Activated naive CD4-positive, alpha-beta T cell treated with anti-CD3 and anti-CD28 coated beads for 36 hours (primary cell): ENCODE measurements at places on chromosomes 5 and 9. TPM values are rescaled to one million over a fixed set of nuclear protein-coding genes. Genes with fewer than 3 reads are reported as not detected.

PDE8B gene
- total RNA-seq, result not detected

DNA sequence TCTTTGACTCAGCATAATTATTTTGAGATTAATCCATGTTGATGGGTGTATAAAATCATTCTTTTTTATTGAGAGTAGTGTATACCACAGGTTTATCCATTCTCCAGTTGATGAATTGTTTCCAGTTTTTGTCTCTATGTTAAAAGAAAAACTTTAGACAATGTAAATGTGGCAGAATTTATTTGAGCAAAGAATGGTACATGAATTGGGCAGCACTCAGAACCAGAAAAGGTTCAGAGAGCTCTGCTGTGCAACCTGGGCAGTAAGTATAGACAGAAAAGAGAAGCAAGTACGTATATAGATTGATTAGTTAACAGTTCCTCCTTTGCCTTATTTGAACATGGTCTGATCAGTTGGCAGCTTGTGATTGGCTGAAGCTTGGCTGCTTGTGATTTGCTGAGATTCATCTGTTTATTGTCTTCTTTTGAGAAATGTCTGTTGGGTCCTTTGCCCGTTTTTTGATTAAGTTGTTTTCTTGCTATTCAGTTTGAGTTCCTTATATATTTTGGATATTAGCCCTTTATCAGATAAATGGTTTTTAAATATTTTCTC lies 41.4 kb downstream of the CDC42SE2 start:
- DNase-seq, result no peak

GRCh38 chr9:120693700-120694008 lies 20.6 kb downstream of the MEGF9 start:
- no peak for DNase-seq

PRELID2 gene
- 0.12 TPM for total RNA-seq

NUTM2G gene
- not detected for total RNA-seq

PTPRD gene
- total RNA-seq, result not detected

DNA sequence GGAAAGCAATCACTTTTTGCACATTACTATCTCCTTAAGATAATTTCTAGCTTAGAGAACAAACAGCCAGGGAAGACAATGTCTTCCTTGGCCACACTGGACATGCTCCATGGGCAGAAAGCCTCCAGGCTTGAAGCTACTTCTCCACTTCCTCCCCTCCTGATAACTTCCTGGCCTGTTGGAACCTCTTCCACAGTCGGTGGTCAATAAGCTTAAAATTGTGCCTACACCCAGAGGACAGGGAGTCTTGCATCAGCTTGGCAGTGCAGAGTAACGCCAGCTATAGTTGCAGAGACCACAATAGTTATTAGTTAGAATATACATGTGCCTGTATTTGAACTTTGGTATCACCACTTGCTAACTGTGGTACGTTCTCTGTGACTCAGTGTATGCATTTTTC lies 58.1 kb upstream of the ABCA1 start:
- no peak for DNase-seq

KIAA0825 gene
- 0.07 TPM for total RNA-seq

GRCh38 chr5:103546858-103547257 lies 15.7 kb downstream of the NUDT12 start:
- no peak for DNase-seq

TLR4 gene
- not detected for total RNA-seq

- no peak for DNase-seq
These were observed 274.4 kb downstream of the MARCHF11 start for GRCh38 chr5:15904899-15905830.

SGCD gene
- not detected for total RNA-seq

MCTP1 gene
- total RNA-seq, result not detected

GRCh38 chr9:115845648-115846312 lies 307.8 kb upstream of the PAPPA start:
- DNase-seq, result no peak

GRCh38 chr5:157965040-157965678 lies 106.2 kb upstream of the CLINT1 start:
- no peak for DNase-seq

SCGB3A2 gene
- total RNA-seq, result not detected

DNA sequence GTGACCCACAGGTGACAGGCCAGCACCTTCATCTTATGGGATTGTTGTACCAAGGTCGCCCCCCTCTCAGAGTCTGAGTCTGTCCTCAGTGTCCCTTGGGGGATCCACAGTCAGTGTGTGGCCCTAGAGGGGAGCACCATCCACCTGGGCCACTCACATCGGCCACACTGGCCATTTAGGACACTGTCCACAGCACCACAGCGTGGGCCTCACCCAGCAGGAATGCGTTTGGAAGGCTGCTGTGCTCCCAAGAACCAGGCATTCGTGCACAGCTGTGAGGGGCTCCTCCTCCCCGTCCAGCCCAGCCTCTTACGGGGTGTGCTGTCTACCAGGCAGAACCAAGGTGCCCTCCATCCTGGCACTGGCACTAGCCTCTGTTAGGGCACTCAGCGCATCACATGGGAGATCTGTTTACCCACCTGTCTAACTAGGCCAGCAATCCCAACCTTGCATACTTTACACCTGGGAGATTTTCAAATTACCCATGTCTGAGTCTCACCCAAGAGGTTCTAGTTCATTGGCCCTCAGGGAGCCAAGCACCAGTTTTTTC lies 24.5 kb upstream of the UBE2QL1 start:
- DNase-seq, result no peak

DNA sequence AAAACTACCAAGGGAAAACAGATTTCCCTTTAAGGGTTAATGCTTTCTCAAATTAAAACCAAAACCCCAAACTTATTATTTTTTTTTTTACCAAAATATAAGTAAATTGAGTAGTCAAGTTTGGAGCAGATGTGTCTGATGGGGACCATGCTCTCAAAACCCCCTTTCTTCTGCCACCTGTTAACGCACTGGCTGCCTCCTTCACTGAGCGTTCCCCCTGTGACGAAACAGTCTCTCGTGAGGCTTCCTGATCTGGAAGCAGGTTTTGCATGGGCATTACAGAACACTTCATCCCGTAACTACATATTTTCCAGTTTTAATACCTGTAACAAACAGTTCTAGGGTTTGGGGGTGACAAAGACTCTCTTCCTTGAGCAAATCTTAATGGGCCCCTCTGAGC lies 59.4 kb downstream of the ANKH start:
- no peak for DNase-seq

- DNase-seq, result no peak
These were observed 354.1 kb downstream of the PLK2 start for GRCh38 chr5:58105836-58106235.

PCDHA7 gene
- not detected for total RNA-seq

KCNT1 gene
- total RNA-seq, result not detected

FREM1 gene
- not detected for total RNA-seq

POLE3 gene
- 34.1 TPM for total RNA-seq

DNA sequence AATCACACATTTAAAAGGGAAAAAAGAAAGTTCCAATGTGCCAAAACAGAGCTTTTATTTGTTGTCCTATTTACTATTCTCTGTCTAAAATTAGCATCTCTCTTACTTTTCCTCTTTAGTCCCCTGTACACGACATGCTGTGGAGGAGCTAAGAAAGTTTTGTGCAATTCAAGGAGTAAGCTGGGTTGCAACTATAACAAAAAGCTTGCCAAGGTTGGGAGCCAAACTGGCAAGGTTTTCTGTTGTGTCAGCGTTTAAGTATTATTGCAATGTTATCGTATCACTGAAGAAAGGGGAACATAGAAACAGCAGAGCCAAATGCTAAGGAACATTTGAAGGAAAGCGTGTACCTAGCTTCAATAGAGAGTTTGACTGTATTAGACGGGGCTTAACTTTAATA lies 680.8 kb downstream of the CETN3 start:
- no peak for DNase-seq

DNA sequence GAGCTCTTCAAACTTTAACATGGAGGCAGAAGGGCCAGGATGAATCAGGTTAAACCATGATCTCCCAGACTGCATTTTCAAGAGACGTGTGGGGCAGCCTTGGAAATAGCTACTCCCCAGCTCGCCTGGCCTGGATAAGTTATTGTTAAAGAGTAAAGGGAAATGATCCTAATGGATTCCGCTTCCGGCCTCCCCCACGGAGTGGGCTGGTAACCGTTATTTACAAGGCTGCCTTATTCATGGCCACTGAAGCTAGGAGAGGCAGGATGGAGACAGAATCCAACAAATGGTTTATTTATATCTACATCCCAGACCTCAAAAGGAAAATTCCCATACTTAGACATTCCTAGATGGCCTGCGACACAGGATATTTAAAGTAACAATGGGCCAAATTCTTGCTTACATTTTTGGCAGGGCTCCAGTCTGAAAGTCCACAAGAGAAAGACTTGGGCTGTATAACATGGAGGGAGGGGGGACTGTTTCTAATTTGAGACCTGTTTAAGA lies 27.9 kb downstream of the SPRY4 start:
- DNase-seq, result no peak

MYMK gene
- total RNA-seq, result not detected

GRCh38 chr9:91312717-91313325 lies 48.9 kb downstream of the AUH start:
- no peak for DNase-seq

RETREG1 gene
- 20.0 TPM for total RNA-seq

HMGCR gene
- 61.7 TPM for total RNA-seq

DNA sequence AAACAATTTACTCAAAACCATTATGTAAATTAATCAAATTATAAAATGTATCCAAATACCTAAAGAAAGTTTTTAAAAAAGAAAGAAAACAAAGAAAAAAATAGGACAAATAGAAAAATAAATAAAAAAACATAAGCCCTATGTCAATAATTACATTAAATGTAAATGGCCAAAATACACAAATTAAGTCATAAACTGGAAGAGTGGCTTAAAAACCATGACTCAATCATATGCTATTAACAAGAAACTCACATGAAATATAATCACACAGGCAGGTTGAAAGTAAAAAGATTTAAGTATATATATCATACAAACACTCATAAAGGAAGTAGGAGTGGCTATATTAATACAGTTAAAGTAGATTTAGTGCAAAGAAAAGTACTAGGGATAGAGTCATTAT lies 95.3 kb downstream of the PRELID2 start:
- DNase-seq, result no peak

DNA sequence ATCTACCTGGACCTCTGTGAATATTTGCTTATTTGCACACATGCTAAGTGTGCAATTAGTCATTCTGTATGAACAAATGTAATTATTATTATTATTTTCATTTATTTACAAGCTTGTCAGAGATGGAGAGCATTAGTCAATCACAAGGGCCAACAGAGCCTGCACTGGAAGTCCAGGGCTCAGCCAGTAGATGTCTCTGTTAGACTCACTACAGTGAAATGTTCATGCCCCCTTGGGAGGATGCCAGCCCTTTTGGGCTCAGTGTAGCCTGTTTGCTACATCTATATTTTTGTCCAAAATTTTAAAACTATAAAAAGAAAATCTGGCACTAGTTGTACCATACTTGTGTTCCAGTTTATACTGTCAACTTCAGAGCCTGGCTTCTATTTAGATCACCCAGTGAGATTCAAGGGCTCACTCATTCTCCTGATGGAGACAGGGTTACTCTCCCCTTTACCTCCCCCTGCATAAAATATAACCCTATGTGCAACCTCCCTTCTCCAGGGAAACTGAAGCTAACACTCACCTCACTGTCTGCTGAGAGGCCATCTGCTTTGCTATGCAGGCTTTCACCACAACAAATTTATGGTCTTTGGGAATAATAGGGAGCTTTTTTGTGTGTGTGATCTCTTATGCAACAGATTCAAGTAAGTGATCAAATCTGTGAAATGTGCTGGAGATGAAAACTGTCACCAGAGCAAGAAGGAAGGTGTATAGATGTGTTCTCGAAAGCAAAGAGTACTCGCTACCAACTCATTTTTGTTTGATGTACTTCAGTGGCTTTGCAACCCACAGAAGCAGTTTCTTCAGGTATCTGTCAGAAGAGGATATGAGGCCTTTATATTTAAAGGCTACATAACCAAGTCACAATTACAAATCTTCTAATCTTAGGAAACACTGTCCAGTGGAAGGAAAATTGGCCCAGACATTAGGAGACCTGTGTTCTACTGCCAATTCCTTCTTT lies 99.9 kb upstream of the TLE4 start:
- DNase-seq, result peak; percentile 42

DNA sequence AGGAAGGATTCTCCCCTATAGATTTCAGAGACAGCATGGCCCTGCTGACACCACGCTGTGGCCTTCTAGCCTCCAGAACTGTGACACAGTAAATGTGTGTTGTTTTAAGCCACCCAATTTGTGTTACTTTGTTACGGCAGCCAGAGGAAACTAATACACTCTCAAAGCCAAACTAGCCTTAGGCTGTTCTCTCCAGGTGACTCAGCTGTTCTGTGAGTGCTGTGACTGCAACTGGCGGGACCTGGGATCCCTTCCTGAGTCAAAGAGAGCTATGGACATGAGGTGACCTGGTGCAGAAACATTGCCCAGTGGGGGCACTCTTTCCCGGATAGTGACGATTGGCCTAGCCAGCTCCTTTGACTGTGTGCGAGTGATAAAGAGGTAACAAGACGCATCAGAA lies 14.0 kb upstream of the MLANA start:
- DNase-seq, result no peak

DNA sequence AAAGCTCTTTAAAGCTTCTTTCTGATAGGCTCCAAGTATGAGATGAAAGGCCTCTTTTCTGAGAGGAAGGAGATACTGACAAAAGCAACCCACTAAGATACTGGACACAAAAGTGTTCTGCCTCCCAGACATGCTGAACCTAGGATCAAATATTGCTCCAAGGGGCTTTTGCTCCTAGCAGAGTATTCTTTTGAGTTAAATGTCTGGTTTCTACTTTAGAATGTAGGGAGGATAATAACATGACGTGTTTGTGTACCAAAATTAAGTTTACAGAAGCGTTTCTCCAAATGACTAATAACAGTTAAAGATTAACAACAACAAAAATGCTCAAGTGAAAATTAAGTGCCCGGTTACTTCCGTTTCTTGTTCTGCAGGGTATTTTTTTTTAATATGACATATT lies 2293.3 kb upstream of the C9orf72 start:
- DNase-seq, result no peak

DNAH5 gene
- total RNA-seq, result not detected

DNA sequence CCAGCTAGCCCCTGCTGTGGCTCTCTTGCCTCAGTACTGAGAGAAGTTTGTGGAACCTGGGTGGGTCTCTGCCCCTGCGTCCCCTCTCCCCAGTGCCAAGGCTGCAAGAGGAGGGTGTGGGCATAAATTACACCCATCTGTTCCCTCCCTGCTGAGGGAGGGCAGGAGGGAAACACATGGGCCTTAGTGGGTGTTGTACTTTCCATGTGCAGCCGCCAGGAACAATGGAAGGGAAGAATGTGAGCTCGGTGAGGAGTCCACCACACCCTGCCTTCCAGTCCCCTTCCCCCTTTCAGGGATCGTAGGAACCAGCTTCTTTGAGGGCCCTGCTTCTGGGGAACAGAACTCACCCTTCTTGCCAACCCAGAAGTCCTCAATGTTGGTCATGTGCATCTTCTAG lies 138.2 kb upstream of the KLF4 start:
- no peak for DNase-seq

GRCh38 chr9:33014665-33015014 lies 10.4 kb upstream of the DNAJA1 start:
- DNase-seq, result no peak

DNA sequence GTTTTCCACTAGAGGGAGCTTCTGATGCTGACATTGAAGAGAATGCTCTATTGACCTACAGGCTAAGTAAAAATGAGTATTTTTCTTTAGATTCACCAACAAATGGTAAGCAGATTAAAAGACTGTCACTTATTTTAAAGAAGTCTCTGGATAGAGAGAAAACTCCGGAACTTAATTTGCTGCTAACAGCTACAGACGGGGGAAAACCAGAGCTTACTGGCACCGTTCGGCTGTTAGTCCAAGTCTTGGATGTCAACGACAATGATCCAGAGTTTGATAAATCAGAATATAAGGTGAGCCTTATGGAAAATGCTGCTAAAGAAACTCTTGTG lies 764 bp downstream of the PCDHA11 start:
- no peak for DNase-seq
